ENCODE measurements at places on chromosomes 16 and 17.

DNA sequence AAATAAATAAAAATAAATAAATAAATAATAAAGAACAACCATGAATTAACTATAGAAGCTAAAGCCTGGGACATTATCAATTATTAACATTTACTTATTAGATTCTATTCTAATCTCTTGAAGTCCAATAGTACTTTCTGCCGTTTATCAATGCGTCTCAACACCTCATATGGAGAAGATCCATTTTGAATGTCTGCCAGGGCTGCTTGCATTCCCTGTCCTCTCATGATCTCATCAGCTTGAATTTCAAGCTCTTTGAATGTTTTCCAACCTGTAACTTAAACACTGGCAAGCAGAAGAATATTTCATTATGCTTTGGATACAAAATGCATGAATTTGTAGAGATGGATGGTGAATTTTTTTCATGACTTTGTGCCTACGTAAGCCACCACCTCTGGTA, 191.9 kb upstream of the ANKFN1 start:
- DNase-seq, result no peak

DNA sequence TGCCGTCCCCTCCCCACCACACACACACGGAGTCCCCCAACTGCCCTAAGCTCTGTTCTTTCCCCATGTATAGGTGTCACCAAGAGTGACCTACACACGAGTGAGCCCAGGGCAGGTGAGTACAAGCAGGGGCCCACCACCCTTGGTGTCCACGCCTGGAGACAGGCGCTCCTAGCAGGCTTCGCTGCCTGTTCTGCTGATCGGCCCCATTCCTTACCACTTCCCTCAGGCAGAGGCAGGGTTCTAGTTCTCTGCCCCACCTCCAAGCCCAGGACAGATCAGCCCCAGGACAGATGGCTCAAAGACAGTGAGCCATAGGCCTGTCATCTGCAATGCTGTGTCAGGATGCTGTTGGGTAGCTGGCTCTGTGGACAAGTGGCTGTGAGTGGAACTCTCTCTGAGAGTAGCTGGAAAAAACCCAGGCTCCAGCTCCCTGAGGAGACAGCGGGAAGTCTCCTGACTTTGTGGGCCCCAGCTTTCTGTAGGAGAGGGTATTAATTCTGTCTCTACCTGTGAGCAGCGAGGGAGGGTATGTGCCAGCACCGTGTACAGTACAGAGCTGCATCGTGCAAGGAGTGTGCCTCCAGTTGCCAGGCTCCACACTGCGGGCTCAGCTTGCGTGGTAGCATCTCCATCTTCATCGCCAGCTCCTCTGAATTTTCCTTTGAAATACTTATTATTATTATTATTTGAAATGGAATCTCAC, 897 bp downstream of the TP53I13 start:
- peak; percentile 66 for DNase-seq

- DNase-seq, result no peak
Observed at GRCh38 chr16:83058376-83058775, 431.6 kb downstream of the CDH13 start.

DNA sequence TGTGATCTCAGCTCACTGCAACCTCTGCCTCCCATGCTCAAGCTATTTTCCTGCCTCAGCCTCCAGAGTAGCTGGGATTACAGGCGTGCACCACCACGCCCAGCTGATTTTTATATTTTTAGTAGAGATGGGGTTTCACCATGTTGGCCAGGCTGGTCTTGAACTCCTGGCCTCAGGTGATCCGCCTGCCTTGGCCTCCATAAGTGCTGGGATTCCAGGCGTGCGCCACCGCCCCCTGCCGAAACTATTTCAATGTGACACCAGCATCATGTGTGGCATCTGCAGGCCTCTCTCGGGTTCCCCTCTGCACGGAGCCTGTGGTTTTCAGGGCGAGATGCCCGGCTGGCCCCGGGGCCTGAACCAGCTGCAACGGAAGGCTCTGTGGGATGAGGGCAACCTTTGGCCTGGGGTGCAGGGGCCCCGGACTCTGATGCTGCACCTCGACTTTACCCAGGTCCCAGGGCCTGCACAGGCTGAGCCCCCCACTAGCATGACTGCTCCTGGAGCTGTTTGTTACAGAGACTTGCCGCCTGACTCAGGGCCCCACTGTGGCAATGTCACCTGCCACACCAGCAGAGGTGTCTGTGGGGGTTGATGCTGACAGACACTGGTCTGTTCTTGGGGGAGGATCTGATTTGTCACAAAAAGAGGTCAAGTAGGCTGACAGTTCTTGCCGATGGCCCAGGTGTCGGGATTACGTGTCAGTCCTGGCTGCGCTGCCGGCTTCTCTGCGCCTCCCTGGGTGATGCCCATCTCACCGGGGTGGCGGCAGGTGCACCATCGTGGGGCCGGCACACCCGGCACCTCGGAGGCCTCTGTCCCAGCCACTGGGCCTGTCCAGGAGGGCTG, 8.6 kb upstream of the TEX19 start:
- no peak for DNase-seq

DNA sequence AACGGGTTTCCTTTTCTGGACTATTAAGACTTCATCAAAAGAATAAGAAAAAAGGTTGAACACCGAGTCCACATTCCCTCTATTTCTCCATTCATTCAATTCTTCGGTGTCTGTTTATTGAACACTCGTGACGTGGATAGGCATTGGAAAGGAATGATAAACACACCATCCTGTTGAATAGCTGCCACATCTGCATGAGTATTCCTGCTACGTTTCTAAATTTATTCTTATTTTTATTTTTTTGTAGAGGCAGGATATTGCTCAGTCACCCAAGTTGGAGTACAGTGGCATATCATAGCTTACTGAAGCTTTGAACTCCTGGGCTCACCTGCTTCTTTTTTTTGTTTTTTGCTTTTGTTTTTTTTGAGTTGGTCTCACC, 80.8 kb upstream of the CIBAR2 start:
- DNase-seq, result no peak

Data from hepatic stellate cell (primary cell).